ENCODE measurements at places on chromosomes 16 and 17. TPM values are rescaled to one million over a fixed set of nuclear protein-coding genes. Genes with fewer than 3 reads are reported as not detected.

The ACE gene
- total RNA-seq, result 6.4 TPM

The EVPLL gene
- total RNA-seq, result not detected

The ADORA2B gene
- total RNA-seq, result 0.67 TPM

The SPNS3 gene
- total RNA-seq, result not detected

The QRICH2 gene
- total RNA-seq, result 16.0 TPM

The KLHL10 gene
- not detected for total RNA-seq

- DNase-seq, result no peak
Observed at GRCh38 chr16:84897911-84898377, 78.2 kb downstream of the CRISPLD2 start.

- DNase-seq, result no peak
Observed at GRCh38 chr17:45101546-45101882, 30.8 kb downstream of the PLCD3 start.

DNA sequence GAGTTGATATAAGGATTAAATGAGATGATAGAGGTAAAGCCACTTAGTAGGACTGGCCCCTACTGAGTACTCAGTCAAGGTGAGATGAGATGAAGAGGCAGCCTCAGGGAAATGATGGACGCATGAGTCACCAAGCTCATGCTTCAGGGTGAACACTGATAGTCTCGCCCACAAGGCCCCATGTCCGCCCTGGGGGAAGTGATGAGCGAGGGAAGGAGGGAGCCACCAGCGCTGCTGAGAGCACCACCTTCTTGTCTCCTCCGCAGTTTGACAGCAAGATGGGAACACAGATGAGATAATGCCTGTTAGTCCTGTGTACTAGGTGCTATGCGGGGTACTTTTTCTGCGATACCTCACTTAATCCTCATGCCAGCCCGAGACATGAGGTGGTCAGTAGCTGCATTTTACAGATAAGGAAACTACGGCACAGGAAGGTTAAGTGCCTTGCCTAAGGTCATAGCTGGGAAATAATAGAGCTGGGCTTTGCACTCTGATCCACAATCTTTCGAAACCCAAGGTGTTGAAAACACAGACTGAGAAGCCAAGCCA, 383.0 kb downstream of the CPPED1 start:
- no peak for DNase-seq

DNA sequence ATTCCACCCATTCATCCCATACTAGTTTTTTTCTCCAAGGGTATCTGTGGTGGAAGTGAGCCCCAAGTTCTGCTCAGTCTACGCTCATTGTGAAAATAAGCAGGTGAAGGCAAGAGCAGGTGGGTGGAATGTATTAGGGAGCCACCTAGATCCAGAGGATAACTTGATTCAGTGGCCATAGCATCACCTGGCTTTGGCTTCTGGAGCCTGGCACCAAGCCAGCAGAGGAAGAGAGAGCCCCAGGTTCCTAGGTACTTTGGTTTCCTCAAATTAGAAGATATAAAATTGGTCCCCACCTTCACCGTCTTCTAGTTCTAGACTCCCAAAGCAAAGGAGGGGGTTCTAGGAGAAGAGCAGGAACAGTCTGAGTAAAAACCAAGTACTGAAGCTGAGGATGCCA, 4.1 kb downstream of the FXR2 start:
- DNase-seq, result no peak

DNA sequence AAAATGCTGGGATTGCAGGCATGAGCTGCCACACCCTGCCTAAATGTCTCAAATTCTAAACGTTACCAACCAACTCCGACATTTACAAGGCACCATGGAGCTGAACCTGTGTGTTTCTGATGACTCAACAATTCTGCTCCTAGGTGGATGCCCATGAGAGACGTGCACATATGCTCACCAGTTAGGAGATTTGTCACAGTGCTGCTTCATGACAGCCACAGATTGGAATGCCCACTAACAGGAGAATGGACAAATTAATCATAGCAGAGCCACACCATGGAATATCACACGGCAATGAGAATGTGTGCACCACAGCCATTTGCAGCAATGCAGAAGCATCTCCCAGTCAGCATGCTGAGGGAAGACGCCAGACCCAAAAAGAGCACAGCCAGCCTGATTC, 8.0 kb upstream of the KCNG4 start:
- DNase-seq, result no peak

DNA sequence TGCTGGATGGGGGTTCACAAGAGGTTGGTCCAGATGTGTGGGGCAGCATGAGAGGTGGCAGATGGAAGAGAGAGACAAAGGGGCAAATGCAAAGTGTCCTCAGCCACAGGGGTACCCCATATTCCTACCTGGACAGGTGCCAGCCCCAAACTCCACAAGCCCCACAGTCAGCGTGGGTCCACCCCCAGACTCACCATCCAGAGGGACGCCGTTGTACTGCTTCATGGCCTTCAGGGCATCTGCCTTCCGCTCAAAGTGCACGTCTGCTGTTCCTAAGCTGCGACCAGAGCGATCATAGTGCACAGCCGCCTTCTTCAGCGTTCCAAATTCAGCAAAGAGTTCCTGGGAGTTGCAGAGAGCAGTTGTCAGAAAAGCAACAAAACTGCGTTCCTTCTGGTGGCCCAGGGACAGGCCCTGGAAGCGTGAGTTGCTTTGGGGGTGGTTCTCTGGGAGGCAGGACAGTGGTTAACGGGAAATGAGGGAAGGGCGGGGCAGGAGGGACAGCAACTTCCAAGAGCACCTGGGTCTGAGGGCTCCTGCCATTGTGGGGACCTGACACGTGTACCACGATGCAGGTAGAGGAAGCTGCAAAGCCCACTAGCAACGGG, 2.3 kb downstream of the ALYREF start:
- DNase-seq, result no peak

All from progenitor cell of endocrine pancreas (in vitro differentiated cells).